ENCODE measurements at places on chromosomes 2 and 18. TPM values are rescaled to one million over a fixed set of nuclear protein-coding genes. Genes with fewer than 3 reads are reported as not detected.
A peak's percentile ranks its signal among the peaks of the same experiment; 100 is the strongest.

GRCh38 chr2:120701499-120701898 lies 34.2 kb upstream of the GLI2 start:
- H3K27me3 ChIP-seq = peaks cover 1% of the 10 kb centered on the region
- no peaks in the 10 kb centered on the region for H3K36me3 ChIP-seq
- no peak overlapping the region for H3K27ac ChIP-seq

DNA sequence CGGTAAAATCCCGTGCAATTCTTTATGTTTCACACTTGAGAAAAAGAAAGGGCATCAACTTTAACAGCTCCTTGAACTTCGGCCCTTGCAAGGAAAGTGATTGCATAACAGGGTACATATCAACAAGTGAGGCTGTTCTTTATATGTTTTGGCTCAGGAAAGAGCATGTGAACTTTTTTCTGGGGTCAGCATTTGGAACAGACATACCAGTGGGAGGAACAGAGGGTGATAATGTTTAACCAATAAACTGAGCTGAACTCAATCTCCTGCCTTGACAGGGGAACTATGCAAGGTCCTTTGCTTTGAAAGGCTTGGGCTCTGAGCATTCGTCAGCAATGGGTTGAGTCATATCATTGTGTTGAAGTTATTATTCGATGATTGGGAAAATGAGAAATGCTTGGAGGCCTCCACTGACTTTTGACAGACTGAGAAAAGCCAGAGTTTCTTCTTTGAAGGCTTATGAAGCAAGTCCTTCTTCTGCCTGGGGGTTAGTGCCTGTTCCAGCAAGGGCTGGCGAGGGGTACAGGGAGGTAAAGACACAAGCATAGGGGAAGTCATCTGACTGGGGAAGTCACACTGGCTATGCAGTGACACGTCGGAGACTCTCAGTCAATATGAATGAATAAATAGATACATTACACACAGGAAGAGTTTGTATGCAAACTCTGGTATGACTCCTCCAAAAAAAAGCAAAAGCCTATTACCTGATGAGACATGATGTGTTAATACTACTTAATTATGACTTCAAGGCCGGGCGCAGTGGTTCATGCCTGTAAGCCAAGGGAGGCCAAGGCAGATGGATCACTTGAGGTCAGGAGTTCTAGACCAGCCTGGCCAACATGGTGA lies 57.2 kb downstream of the CYB5A start:
- no peaks in the 10 kb centered on the region for H3K4me1 ChIP-seq
- H3K27ac ChIP-seq = peak overlapping the region; percentile 62

DNA sequence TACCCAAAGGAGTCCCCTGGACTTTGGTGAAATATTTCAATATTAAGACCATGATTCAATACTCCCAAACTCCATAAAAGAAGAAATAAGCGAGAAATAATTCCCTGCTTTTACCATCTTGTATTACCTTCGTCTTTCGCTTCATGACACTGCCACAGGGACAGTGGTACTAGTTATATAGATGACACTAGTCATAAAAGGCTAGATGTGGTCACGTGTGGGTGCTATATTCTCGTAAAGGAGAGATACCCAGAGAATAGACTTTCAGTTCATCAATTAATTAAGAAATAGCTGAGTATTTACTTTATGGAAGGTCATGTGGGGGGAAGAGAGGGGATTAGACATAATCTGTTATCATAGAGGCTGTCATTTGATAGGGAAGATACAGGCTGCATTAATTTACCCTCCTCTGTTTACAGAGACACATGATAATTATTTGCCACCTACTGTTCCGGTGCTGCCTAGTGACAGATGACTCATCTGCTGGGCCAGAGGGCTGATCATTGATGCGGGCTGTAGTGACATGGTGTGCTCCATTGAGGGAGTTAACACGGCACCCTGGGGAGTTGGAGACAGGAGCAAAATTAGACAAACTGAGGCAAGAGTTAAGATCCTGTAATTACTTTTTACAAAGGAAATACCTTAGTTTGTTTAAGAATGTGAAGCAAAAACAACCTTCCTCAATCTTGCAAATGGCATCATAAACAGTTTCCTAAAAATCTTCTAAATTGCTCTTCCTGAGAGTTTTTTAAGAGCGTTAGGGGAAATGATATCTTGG lies 78.2 kb upstream of the ITGB6 start:
- DNase-seq = no peak
- H3K27me3 ChIP-seq = no peaks in the 10 kb centered on the region
- peak overlapping the region; percentile 66 for H3K27ac ChIP-seq
- H3K4me1 ChIP-seq = no peaks in the 10 kb centered on the region
- H3K4me3 ChIP-seq = no peak overlapping the region

DNA sequence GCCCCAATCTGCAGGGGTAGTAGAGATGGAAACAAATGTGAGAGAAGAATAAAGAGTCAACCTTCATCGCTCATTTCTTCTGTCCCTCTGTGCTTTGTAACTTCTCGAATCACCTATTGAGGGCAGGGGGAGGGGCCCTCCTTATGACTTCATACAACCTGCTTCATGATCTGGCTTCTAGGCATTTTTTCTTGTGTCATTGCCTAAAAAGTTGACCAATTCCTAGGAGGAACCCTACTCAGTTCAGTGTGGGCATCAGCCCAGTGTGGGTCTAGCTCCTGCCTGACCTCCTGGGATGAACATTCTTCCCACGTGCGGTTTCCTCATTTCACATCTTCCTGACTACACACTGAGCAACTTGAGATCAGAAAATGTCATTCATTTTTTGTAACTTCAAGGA lies 46.3 kb upstream of the CREB1 start:
- no peak overlapping the region for H3K4me3 ChIP-seq
- no peaks in the 10 kb centered on the region for H3K4me1 ChIP-seq
- no peak overlapping the region for H3K27ac ChIP-seq
- no peak for DNase-seq

DNA sequence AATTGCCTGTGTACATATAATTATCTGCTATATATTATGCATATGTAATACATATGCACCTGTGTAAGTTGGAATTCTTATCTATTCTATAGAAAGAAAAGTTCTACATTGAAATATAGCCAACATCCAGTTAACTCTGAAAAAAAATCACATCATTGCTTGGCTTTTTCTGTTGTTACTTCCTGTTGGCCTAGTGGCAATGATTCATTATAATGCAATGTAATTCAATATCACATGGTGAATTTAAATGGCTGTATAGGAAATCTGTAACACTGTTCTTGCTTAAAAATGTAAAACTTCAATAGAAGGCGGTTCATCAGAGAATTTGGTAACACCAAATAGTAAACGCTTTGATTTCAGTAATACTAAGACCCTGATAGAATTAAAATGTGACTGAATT lies 44.5 kb upstream of the MAP4K3 start:
- H3K27me3 ChIP-seq = no peaks in the 10 kb centered on the region
- no peaks in the 10 kb centered on the region for H3K4me1 ChIP-seq
- no peaks in the 10 kb centered on the region for H3K36me3 ChIP-seq
- DNase-seq = no peak

GRCh38 chr2:144320491-144320890 lies 199.4 kb downstream of the ZEB2 start:
- DNase-seq = no peak
- no peak overlapping the region for H3K27ac ChIP-seq
- H3K4me1 ChIP-seq = no peaks in the 10 kb centered on the region
- no peaks in the 10 kb centered on the region for H3K27me3 ChIP-seq
- no peak overlapping the region for H3K4me3 ChIP-seq

- H3K27ac ChIP-seq = no peak overlapping the region
- peaks cover 5% of the 10 kb centered on the region for H3K36me3 ChIP-seq
- H3K27me3 ChIP-seq = no peaks in the 10 kb centered on the region
- H3K4me1 ChIP-seq = no peaks in the 10 kb centered on the region
- no peak for DNase-seq
- H3K4me3 ChIP-seq = no peak overlapping the region
Observed at GRCh38 chr2:11764359-11764758, 17.9 kb downstream of the LPIN1 start.

- H3K4me1 ChIP-seq = no peaks in the 10 kb centered on the region
- DNase-seq = no peak
- no peaks in the 10 kb centered on the region for H3K36me3 ChIP-seq
- H3K4me3 ChIP-seq = no peak overlapping the region
Observed at GRCh38 chr2:71478806-71479205, 25.4 kb downstream of the DYSF start.

DNA sequence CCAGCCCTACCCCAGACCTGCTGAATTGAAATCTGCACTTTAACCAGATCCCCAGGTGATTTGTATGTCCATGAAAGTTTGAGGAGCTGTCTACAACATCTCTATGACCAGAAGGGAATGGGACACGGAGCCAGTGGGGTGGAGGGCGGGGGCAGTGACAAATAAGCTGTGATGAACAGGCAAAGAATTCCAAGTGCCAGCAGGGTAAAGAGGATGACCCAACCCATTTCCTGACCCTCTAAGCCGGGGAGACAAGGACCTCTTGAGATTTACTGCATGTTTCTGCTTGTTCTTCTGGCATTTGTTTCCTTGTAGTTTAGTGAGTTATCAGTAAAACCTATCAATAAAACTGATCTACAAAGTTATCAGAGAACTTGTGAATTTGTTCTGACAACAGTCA lies 8.7 kb downstream of the TET3 start:
- H3K27me3 ChIP-seq = no peaks in the 10 kb centered on the region
- H3K4me3 ChIP-seq = no peak overlapping the region
- no peak for DNase-seq
- H3K36me3 ChIP-seq = no peaks in the 10 kb centered on the region
- H3K27ac ChIP-seq = no peak overlapping the region

GRCh38 chr2:234304950-234305349 lies 191.9 kb downstream of the ARL4C start:
- H3K4me1 ChIP-seq = peaks cover 4% of the 10 kb centered on the region
- no peaks in the 10 kb centered on the region for H3K27me3 ChIP-seq
- H3K27ac ChIP-seq = peak overlapping the region; percentile 28
- H3K36me3 ChIP-seq = no peaks in the 10 kb centered on the region
- DNase-seq = no peak

GRCh38 chr2:40440835-40441234 lies 11.1 kb downstream of the SLC8A1 start:
- H3K27me3 ChIP-seq = no peaks in the 10 kb centered on the region
- H3K4me3 ChIP-seq = no peak overlapping the region
- H3K36me3 ChIP-seq = no peaks in the 10 kb centered on the region

DNA sequence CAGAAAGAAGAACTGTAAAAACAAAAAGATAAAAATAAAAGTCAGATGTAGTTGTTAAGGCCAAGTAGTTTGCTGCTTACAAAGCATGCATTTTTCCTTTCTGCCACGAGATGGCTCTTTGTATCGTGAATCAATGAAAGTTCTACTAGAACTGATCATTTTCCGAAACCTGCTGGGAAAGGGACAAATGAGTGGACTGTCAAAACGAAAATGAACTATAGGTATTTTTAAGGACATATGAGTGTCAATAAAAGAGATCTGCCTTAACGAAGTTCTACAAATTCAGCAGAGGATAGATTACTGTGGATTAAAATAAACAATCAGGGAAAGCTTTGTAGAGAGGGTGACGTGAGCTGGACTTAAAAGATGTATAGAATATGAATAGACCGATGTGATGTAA lies 15.0 kb upstream of the ELOA2 start:
- H3K27ac ChIP-seq = no peak overlapping the region
- H3K27me3 ChIP-seq = no peaks in the 10 kb centered on the region
- no peak for DNase-seq
- no peak overlapping the region for H3K4me3 ChIP-seq
- no peaks in the 10 kb centered on the region for H3K36me3 ChIP-seq
- H3K4me1 ChIP-seq = no peaks in the 10 kb centered on the region

DNA sequence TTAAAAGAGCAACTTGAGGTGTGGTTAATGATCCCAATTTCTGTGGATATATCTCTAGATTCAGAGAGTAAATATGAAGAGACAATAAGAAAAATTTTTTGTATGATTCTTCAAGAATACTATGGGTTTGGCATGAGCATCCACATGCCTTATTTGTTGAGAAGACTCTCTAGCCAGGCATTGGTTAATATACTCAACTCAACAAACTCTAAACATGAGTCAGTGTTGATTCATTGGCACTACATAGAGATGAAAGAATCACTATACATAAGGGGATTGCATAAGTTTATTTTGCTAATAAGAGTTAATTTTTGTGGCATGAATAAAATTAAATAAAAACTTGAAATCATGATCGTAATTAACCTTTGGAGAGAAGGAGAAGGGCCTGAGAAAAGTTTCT lies 930.2 kb upstream of the LRRTM1 start:
- no peaks in the 10 kb centered on the region for H3K4me1 ChIP-seq
- H3K36me3 ChIP-seq = no peaks in the 10 kb centered on the region
- no peak overlapping the region for H3K27ac ChIP-seq

GRCh38 chr2:129396980-129397599 lies 582.4 kb upstream of the RAB6C start:
- H3K27me3 ChIP-seq = no peaks in the 10 kb centered on the region
- H3K27ac ChIP-seq = no peak overlapping the region
- H3K4me1 ChIP-seq = no peaks in the 10 kb centered on the region
- H3K36me3 ChIP-seq = no peaks in the 10 kb centered on the region

DNA sequence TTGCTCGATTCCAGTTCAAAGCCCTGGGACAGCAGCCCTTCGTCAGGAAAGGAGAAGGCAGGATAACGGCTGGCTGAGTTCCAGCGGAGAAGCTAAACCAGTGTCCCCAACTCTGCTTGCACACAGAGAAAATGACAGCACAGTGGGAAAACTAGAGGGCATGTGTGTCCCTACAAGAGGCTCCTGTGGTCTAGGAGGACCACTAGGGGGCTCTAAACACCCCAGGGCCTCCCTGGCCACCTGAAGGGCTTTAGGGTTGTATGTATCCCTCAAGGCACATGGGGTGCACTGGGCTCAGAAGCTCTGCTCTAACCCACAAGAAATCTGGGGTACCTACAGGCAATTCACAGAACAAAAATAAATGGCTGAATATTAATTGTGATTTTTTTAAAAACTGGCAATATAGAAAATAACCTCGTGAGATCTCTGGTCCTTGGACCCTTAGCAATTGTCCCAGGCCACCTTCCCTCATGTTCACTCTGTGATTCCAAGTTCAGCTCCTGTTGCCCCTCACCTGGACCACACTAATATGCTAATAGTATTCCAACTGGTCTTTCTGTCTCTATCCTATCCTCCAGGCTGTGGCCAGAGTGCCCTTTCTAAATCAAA lies 17.5 kb downstream of the STAT1 start:
- H3K4me1 ChIP-seq = no peaks in the 10 kb centered on the region
- H3K27me3 ChIP-seq = no peaks in the 10 kb centered on the region
- DNase-seq = no peak
- H3K4me3 ChIP-seq = no peak overlapping the region
- no peak overlapping the region for H3K27ac ChIP-seq

DNA sequence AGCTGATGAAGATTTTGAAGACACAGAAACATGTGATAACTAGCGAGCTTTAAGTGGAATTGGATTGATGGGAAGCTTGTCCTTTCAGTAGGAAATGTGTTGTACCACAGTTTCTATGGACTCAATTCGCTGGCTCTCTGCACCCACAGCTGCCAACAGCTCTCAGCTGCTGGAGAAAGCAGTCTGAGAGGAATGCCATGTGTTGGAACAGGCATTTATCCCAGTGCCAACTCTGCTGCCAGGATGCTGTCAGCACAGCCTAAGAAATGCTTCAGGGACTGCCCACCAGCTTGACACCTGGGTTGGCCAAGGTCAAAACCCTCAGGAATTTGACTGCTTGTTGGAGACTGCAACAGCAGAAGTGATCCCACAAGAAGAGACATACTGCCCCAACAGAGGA lies 193.0 kb upstream of the THSD7B start:
- no peak for DNase-seq
- H3K27ac ChIP-seq = no peak overlapping the region
- H3K4me1 ChIP-seq = no peaks in the 10 kb centered on the region
- no peaks in the 10 kb centered on the region for H3K36me3 ChIP-seq

ANKRD29 gene
- total RNA-seq = 8.8 TPM

ICA1L gene
- 14.4 TPM for total RNA-seq

SGO2 gene
- 3.6 TPM for total RNA-seq

TEKT4 gene
- not detected for total RNA-seq

SRD5A2 gene
- 0.32 TPM for total RNA-seq

All from breast epithelium (tissue), 4 donors.